A549 treated with RU486 at 1 μM for 4 hours (cell line): ENCODE measurements at places on chromosomes 12 and 14. TPM values are rescaled to one million over a fixed set of nuclear protein-coding genes. Genes with fewer than 3 reads are reported as not detected.

AICDA gene
- 0.08 to 0.17 TPM (median 0.09 TPM) in 3 of 5 replicates, not detected in the others for total RNA-seq

IAPP gene
- not detected in 5 replicates for total RNA-seq

BICDL1 gene
- 2.3 to 4.5 TPM (median 4.1 TPM) in 5 replicates for total RNA-seq

PTMS gene
- 655 to 1,143 TPM (median 965 TPM) in 5 replicates for total RNA-seq

NR1H4 gene
- total RNA-seq = 0.07 TPM in 1 of 5 replicates, not detected in the others

SPIC gene
- total RNA-seq = not detected in 5 replicates

TOX4 gene
- 51.2 to 70.3 TPM (median 65.6 TPM) in 5 replicates for total RNA-seq

BEGAIN gene
- total RNA-seq = 6.6 to 13.7 TPM (median 9.0 TPM) in 5 replicates

GLIPR1L2 gene
- total RNA-seq = 0.14 to 0.41 TPM (median 0.18 TPM) in 4 of 5 replicates, not detected in the other

CLSTN3 gene
- 11.3 to 15.3 TPM (median 14.5 TPM) in 5 replicates for total RNA-seq

TSPAN19 gene
- total RNA-seq = 0.18 TPM in 1 of 5 replicates, not detected in the others

KRT7 gene
- 3,887 to 4,969 TPM (median 4,700 TPM) in 5 replicates for total RNA-seq

TAS2R43 gene
- not detected in 5 replicates for total RNA-seq

RAB15 gene
- total RNA-seq = 16.6 to 18.7 TPM (median 17.7 TPM) in 5 replicates

TAC3 gene
- 0.20 TPM in 1 of 5 replicates, not detected in the others for total RNA-seq

CPSF6 gene
- 61.2 to 82.3 TPM (median 65.4 TPM) in 5 replicates for total RNA-seq

EXOC3L4 gene
- 0.53 to 2.7 TPM (median 2.0 TPM) in 5 replicates for total RNA-seq

CFAP54 gene
- 0.91 to 1.4 TPM (median 1.1 TPM) in 5 replicates for total RNA-seq

PLD4 gene
- total RNA-seq = not detected in 5 replicates

BAZ2A gene
- 25.8 to 43.7 TPM (median 39.2 TPM) in 5 replicates for total RNA-seq

OTX2 gene
- total RNA-seq = not detected in 5 replicates

EDDM3A gene
- not detected in 5 replicates for total RNA-seq

HOXC5 gene
- total RNA-seq = 0.43 to 1.1 TPM (median 0.80 TPM) in 5 replicates

MSRB3 gene
- total RNA-seq = 16.6 to 24.6 TPM (median 23.2 TPM) in 5 replicates

FLVCR2 gene
- 2.7 to 3.9 TPM (median 3.3 TPM) in 5 replicates for total RNA-seq

HOXC6 gene
- 4.2 to 5.4 TPM (median 4.5 TPM) in 5 replicates for total RNA-seq

SIX6 gene
- total RNA-seq = not detected in 5 replicates

PTPRO gene
- total RNA-seq = 0.05 to 0.08 TPM in 2 of 5 replicates, not detected in the others

RNASE7 gene
- not detected in 5 replicates for total RNA-seq

NDUFB1 gene
- total RNA-seq = 314 to 463 TPM (median 357 TPM) in 5 replicates
